Activated CD4-positive, CD25-positive, alpha-beta regulatory T cell (primary cell): ENCODE measurements at places on chromosomes 12 and 14.

DNA sequence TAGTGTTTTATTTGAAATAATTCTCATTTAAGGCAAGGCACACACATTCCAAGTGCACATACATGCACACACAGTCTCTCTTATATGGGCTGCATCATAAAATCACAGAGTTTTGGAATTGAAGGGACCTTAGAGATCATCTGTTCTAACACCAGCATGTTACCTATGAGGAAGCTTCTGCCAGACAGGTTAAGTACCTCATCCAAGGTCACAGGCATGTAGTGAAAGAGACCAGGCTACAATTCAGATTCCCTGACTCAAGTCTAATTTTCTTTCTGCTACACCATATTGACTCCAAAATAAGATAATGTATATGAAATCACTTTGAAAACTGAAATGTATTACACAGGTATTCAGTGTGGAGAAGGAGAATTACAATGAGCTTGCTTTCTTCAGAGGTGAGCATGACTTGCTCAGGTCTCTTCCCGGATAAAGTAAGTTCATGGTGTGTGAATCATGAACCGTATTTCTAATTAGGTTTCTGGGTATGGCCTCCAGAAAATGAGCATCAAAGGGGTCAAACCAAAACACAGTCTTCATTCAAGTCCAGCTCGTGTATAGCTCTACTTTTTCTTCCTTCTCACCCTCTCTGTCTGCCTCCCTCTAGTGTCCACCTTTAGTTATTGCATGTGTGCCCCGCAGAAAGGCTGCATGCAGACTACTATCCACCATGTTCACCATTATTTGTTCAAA, 411.9 kb downstream of the FUT8 start:
- DNase-seq: peak; percentile 4

GRCh38 chr14:42862114-42862513, 1255.4 kb downstream of the LRFN5 start:
- no peak for DNase-seq

DNA sequence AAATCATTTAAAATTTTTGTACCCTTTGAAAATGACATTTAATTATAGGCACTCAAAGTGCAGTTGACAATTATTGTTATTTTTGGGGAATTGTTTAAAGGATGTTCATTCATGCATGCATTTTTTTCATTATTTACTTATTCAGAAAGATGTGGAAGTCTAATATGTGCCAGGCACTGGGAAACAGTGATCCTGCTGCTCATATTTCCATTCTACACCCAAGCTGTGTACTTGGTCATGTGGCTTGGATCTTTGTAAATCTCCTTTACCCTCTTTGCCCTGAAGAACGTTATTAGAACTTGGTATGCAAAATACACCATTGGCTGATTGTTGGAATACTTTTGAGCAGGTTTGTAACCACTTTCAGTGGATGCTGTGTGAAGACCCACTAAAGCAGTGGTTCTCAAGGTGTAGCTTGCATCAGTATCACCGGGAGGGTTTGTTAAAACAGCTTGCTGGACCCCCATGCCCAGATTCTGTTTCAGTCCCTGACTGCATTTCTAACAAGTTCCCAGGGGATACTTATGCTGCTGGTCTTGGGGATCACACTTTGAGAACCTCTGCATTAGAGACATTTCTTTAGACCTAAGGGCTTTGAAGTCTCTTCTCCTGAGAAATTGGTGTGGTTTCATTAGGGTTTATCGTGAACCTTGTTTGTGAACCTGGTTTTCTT, 47.5 kb downstream of the PRKCH start:
- no peak for DNase-seq

GRCh38 chr14:52043690-52044089, 25.2 kb downstream of the NID2 start:
- DNase-seq: peak; percentile 13

GRCh38 chr12:6919588-6919987, 5.2 kb downstream of the ENO2 start:
- DNase-seq: no peak

GRCh38 chr14:95069018-95069417, 88.3 kb downstream of the DICER1 start:
- DNase-seq: no peak
